SK-N-MC (cell line): ENCODE measurements at places on chromosomes 12 and 14.

- DNase-seq: no peak
These were observed 430.9 kb downstream of the PCNX1 start for GRCh38 chr14:71338153-71338552.

DNA sequence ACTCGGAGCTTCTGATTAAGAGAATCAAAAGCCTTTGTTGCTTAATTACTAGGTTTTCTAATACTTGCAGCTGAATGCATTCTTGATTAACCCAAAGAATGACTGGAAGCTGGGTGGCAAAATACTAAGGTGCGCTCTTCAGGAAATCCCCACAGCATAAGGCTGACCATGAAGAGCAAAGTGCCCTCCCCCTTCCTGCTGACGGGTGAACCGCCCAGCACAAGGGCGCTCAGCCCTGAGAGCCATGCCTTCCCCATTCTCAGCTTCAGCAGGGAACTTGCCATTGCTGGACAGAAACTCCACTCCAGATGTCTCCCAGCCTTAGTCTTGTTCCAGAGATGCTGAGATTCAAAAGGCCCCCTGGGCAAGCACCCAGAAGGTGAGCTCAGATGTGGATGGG is 27.2 kb upstream of the FBRSL1 start:
- DNase-seq: no peak

GRCh38 chr12:105257321-105257728 is 21.4 kb upstream of the APPL2 start:
- no peak for DNase-seq

DNA sequence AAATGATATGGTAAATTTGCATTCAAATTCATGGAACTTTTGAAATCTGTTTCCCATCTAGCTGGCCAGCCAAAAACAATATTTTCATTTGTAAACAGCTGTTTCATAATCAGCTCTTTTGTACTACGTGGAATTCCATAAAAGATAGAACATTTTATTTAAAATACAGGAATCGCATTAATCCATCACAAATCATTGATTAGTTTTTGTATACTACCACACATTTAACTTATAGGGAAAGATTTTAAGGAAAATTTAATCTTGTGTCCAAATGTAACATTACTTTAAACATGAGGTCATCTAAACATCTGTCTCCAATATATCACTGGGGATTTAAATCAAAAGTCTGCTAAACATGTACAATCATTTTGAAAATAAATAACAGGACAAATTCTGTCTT is 33.5 kb downstream of the SLC25A21 start:
- DNase-seq: no peak

DNA sequence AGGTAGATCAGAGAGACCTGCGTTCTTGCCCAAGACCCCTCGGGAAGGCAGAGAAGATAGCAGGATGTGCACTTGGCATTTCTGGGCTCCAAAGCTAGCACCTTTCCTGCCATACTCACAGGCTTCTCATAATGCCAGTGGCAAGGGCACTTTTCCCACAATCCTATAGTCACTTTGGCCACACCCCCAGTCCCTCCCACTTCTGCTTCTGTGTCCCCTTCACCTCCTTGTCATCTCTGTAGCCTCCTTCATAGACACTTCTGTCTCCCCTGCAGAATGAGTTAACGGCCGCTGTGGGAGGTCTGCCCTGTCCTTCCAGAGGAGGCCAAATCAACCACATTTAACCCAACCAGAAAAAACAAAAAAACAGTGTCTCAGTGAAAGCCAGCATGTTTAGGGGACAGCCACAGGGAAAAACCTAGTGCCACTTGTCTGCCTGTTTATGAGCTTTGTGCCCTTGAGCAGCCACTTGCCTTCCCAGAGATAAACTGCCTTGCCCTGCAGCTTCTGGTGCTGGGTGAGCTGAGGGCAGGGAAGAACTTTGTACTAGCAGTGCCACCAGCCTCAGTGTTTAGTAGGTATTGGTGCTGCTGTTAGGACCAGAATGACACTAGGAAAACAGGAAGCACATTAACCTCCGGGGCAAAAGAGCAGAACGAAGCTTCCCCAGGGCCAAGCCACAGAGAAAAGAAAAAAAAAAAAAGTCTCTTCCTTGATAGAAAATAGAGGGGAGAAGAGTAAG is 193.0 kb upstream of the PWP1 start:
- no peak for DNase-seq

DNA sequence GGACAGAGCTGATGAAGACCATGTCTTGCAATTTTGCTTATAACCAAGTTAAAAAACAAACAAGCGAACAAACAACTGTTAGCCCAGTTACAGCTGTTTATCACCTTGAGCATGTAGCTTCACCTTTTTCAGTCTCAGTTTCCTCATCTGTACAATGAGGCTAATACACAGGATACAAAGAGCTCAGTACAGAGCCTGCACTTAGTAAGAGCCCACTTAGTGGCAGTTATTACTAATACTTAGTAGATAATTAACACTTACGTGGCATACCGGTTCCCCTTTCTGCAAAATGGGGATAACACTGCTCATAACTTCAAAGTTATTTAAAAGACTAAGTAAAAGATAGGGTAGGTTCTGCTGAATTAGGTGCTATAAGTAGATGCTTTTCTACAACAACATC is 228.0 kb downstream of the MON2 start:
- no peak for DNase-seq

DNA sequence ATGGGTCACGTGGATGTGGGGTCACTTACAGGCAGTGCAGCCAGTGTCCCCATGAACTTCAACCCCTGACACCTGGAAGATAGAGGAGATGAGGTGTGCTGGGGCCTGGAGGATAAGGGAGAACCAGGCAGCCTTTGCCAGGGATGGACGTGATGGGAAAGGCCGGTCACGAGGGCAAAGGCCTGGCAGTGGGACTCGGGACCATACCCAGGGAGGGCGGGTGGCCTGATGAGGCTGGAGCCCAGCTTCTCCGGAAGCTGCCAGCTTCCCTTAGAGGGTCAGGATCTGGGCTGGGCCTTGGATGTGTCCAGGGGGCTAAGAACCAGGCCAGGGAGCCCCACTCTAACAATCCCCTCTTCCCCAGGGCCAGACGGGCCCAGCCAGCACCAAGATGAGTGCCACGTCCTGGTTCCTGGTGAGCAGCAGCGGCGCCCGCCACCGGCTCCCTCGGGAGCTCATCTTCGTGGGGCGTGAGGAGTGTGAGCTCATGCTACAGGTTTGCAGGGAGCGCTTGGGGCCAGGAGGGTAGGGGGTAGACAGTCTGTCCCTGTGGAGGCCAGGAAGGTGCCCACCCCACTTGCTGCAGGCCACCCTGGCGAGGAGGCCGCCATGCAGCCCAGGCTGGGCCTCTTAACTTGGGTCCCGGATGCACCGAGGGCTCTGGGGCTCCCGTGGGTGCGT is 3.1 kb downstream of the CEP170B start:
- DNase-seq: no peak

- no peak for DNase-seq
These were observed 55.3 kb upstream of the ACSS3 start for GRCh38 chr12:81022531-81022930.

DNA sequence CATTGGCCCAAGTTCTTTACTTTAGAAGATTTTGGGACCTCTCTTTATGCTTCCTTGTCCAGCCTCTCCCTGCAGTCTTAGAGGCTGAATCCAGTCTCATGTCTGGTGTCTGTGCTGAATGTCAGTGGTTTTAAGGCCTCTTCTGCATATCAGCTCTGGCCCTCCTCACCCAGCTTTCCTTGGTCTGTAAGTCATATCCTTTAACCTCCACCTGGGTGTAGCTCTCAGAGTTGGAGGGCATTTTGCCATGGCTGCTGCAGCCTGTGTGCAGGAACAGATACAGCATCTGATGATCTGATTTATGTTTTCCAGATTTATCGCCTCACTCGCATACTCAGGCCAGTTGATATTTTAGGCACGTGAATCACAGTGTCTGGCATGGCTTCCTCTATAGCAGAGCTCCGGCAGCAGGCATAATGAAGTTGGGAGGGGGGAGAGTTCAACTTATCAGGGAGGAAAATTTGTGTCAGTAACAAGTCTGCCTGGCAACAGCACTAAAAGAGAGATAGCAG is 335.0 kb downstream of the PCNX1 start:
- no peak for DNase-seq

DNA sequence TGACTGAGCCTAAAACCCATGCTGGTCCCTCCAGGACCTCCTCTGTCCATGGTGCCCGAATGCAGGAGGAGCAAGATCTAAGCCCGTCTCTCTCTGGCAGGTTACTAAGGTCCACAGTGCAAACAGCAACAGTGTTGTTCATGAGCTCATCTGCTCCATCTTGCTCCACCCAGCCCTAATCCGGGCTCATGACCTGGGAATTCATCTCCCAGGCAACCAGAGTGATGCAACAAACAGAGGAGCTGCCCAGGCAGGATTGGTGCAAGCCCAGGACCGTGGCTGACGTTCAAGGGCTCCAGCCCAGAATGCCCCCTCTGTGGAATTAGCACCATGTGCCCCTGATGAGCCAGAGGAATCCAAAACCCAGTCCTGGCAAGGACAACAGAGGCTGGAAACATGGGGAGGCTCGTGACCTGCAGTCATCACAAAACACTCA is 29.9 kb downstream of the HSPB8 start:
- DNase-seq: no peak
